ENCODE measurements at places on chromosomes 2 and 18. TPM values are rescaled to one million over a fixed set of nuclear protein-coding genes. Genes with fewer than 3 reads are reported as not detected.

SNED1 gene
- total RNA-seq, result 1.9 TPM

GRCh38 chr2:61426267-61426897 is 44.5 kb downstream of the USP34 start:
- peak overlapping the region; percentile 42 for H3K4me3 ChIP-seq
- DNase-seq, result peak; percentile 95
- H3K36me3 ChIP-seq, result no peaks in the 10 kb centered on the region

GRCh38 chr2:32946314-32947075 is at the start of gene LTBP1:
TSS of gene LTBP1 (plus strand) at chr2:32946953. CDS start at chr2:32947325, 372 bp downstream.
- peaks cover 35% of the 10 kb centered on the region for H3K4me1 ChIP-seq
- H3K27ac ChIP-seq, result peak within 1 kb of the TSS; percentile 52
- no peaks in the 10 kb centered on the region for H3K27me3 ChIP-seq
- H3K36me3 ChIP-seq, result no peaks in the 10 kb centered on the region
- H3K4me3 ChIP-seq, result peak within 1 kb of the TSS; percentile 80

GRCh38 chr2:215895330-215895729 is 118.0 kb downstream of the MREG start:
- H3K36me3 ChIP-seq, result no peaks in the 10 kb centered on the region
- no peaks in the 10 kb centered on the region for H3K27me3 ChIP-seq
- no peaks in the 10 kb centered on the region for H3K4me1 ChIP-seq
- no peak overlapping the region for H3K4me3 ChIP-seq

DNA sequence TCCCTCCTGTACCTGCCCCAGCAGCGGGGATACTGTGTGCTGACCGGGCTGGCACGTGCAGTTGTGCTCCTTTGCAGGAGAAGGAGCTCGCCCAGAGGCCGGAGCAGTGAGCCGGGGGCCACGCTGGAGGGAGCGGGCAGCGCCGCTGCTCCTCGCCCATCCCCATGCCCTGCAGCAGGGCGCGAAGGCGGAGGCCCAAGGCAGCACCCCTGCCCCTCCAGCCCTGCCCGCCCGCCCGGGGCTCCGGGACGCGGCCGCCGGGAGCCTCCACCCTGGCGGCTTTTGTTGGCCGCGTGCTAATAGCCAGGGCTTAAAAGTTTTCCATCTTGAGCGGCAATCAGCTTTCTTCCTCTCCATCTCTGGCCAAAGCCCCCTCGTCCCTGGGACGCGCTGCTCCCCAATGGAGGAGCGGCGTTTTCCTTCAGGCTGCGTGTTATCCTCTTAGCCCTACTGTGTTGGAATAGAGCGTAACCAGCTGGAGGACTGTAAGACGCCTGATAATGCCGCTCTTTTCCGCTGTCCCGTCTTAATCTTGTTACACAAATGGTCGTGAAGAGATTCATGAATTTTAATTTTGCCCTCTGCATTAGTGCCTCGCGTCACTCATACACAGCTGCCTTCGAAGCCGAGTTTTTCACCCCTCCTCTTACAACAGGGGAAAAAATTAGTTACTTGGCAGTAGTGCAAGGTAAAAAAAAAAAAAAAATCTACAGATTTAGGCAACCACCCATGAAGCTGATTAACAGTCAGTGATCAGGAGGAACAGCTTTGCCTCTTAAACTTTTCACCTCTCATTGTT is 172.9 kb upstream of the SIX3 start:
- no peak for DNase-seq
- H3K4me1 ChIP-seq, result 0 out of 2 replicates have a peak, but pooled peaks cover 6% of the 10 kb centered on the region
- no peaks in the 10 kb centered on the region for H3K36me3 ChIP-seq
- H3K27ac ChIP-seq, result no peak overlapping the region

CABYR gene
- total RNA-seq, result not detected

GRCh38 chr18:74430231-74430630 is 26.9 kb downstream of the DIPK1C start:
- H3K27me3 ChIP-seq, result no peaks in the 10 kb centered on the region
- H3K4me3 ChIP-seq, result no peak overlapping the region
- no peak for DNase-seq
- H3K36me3 ChIP-seq, result no peaks in the 10 kb centered on the region

LYPD6B gene
- total RNA-seq, result 0.43 TPM

GRCh38 chr2:232787806-232788205 is 11.4 kb upstream of the KCNJ13 start:
- H3K4me3 ChIP-seq, result no peak overlapping the region
- H3K36me3 ChIP-seq, result peaks cover 34% of the 10 kb centered on the region
- H3K27me3 ChIP-seq, result no peaks in the 10 kb centered on the region
- no peak overlapping the region for H3K27ac ChIP-seq
- no peak for DNase-seq

PLB1 gene
- total RNA-seq, result 0.11 TPM

SLC5A7 gene
- total RNA-seq, result not detected

GRCh38 chr2:29006092-29006979 is 25.2 kb downstream of the TOGARAM2 start:
- DNase-seq, result no peak
- no peaks in the 10 kb centered on the region for H3K4me1 ChIP-seq
- H3K4me3 ChIP-seq, result no peak overlapping the region
- H3K27ac ChIP-seq, result no peak overlapping the region

GRCh38 chr2:157414050-157414449 is 29.8 kb downstream of the CYTIP start:
- no peak overlapping the region for H3K4me3 ChIP-seq
- H3K27me3 ChIP-seq, result no peaks in the 10 kb centered on the region
- H3K4me1 ChIP-seq, result no peaks in the 10 kb centered on the region
- peaks cover 41% of the 10 kb centered on the region for H3K36me3 ChIP-seq

DNA sequence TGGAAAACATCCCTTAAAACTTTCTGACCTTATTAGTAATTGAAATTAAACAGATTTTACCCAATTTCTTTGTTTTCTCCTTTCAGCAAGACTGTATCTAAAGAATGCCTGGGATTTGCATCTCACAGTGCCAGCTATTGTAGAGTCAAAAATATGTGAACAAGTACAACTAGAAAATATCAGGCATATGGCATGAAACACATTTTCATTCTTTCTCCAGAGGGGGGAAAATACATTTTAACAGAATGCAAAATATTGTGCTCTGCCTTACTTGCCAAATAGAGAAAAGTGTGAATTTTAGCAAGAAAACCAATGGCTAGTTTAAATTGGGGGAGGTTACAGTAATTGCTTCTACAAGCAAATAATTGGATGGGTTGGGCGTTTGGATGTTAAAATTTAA is 366.6 kb upstream of the FIGN start:
- DNase-seq, result no peak
- no peaks in the 10 kb centered on the region for H3K36me3 ChIP-seq
- H3K27me3 ChIP-seq, result no peaks in the 10 kb centered on the region
- no peaks in the 10 kb centered on the region for H3K4me1 ChIP-seq
- H3K4me3 ChIP-seq, result no peak overlapping the region
- H3K27ac ChIP-seq, result no peak overlapping the region

GRCh38 chr2:145059914-145060313 is 540.0 kb upstream of the ZEB2 start:
- no peak overlapping the region for H3K27ac ChIP-seq
- no peaks in the 10 kb centered on the region for H3K4me1 ChIP-seq
- H3K4me3 ChIP-seq, result no peak overlapping the region
- H3K27me3 ChIP-seq, result no peaks in the 10 kb centered on the region
- H3K36me3 ChIP-seq, result no peaks in the 10 kb centered on the region

GRCh38 chr2:41909584-41909983 is 138.2 kb upstream of the PKDCC start:
- H3K36me3 ChIP-seq, result no peaks in the 10 kb centered on the region
- H3K4me1 ChIP-seq, result no peaks in the 10 kb centered on the region
- no peaks in the 10 kb centered on the region for H3K27me3 ChIP-seq
- H3K27ac ChIP-seq, result no peak overlapping the region
- DNase-seq, result no peak

GRCh38 chr2:141579071-141579470 is 551.7 kb downstream of the LRP1B start:
- no peak for DNase-seq
- H3K27me3 ChIP-seq, result no peaks in the 10 kb centered on the region
- no peaks in the 10 kb centered on the region for H3K36me3 ChIP-seq

GAL3ST2 gene
- not detected for total RNA-seq

DUSP2 gene
- 25.1 TPM for total RNA-seq

GRCh38 chr2:190855245-190855644 is 25.4 kb upstream of the GLS start:
- no peak overlapping the region for H3K4me3 ChIP-seq
- DNase-seq, result peak; percentile 11
- no peaks in the 10 kb centered on the region for H3K4me1 ChIP-seq
- H3K27ac ChIP-seq, result no peak overlapping the region
- no peaks in the 10 kb centered on the region for H3K27me3 ChIP-seq

FRZB gene
- not detected for total RNA-seq

DNA sequence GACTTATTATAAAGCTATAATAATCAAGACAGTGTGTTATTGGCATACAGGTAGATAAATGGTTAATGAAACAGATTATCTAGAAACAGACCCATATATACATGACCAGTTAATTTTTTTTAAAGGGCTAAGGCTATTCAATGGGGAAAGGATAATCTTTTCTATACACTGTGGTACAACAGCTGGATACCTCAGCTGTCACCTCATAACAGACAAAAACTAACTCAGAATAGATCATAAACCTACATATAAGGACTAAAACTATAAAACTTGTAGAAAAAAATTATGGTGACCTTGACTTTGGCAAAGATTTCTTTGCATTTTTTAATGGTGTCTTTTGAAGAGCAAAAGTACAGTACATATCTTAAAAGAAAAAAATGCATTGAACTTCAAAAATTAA is 30.2 kb downstream of the MAP3K2 start:
- H3K27ac ChIP-seq, result no peak overlapping the region
- peaks cover 7% of the 10 kb centered on the region for H3K4me1 ChIP-seq
- no peaks in the 10 kb centered on the region for H3K36me3 ChIP-seq
- no peaks in the 10 kb centered on the region for H3K27me3 ChIP-seq
- H3K4me3 ChIP-seq, result no peak overlapping the region

SH2D6 gene
- total RNA-seq, result 0.37 TPM

DNA sequence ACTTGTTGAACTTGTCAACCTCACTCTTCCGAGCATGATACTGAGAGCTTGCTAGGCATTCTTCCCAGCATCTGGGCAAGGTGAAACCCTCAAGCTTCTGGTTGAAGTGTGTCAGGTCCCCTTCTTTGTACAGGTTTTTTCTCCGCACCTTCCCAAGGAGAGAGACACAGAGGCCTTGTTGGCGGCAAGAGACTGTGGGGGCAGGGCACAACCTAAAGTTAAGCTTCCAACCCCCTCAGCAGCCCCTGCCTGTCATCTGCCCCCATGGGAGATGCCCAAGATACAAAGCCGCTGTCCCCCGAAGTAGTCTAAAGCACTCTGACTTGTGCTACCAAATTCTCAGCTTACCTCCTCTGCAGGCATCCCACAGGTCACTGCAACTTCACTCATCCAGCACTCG is 64.9 kb downstream of the XDH start:
- no peak overlapping the region for H3K27ac ChIP-seq
- H3K4me1 ChIP-seq, result no peaks in the 10 kb centered on the region
- no peak overlapping the region for H3K4me3 ChIP-seq

DNA sequence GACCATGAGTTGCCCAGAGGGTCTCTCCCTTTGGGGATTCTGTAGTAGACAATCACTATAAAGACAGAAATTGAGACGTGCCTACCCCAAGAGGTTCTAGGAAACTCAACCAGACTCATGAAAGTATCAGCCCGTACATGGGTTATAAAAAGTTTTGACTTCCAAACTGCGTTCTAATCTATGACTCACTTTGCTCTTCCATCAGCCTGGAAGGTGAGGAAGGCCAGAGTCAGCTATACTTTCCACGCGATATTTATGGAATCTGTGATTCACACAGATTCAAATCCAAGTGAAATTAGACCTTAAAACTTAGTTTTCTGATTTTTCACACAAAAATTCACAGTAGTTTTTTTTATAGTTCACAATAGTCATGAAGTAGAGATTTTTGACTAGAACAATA is 7.7 kb upstream of the LYPD1 start:
- H3K4me3 ChIP-seq, result no peak overlapping the region
- H3K27me3 ChIP-seq, result no peaks in the 10 kb centered on the region
- DNase-seq, result no peak
- no peaks in the 10 kb centered on the region for H3K36me3 ChIP-seq

- no peaks in the 10 kb centered on the region for H3K36me3 ChIP-seq
- H3K27me3 ChIP-seq, result no peaks in the 10 kb centered on the region
- peaks cover 18% of the 10 kb centered on the region for H3K4me1 ChIP-seq
- H3K4me3 ChIP-seq, result no peak overlapping the region
Measured at GRCh38 chr2:12320991-12321641, 395.6 kb upstream of the TRIB2 start.

GRCh38 chr2:203787979-203788378 is 79.6 kb upstream of the CTLA4 start:
- H3K4me3 ChIP-seq, result no peak overlapping the region
- no peaks in the 10 kb centered on the region for H3K27me3 ChIP-seq

DNA sequence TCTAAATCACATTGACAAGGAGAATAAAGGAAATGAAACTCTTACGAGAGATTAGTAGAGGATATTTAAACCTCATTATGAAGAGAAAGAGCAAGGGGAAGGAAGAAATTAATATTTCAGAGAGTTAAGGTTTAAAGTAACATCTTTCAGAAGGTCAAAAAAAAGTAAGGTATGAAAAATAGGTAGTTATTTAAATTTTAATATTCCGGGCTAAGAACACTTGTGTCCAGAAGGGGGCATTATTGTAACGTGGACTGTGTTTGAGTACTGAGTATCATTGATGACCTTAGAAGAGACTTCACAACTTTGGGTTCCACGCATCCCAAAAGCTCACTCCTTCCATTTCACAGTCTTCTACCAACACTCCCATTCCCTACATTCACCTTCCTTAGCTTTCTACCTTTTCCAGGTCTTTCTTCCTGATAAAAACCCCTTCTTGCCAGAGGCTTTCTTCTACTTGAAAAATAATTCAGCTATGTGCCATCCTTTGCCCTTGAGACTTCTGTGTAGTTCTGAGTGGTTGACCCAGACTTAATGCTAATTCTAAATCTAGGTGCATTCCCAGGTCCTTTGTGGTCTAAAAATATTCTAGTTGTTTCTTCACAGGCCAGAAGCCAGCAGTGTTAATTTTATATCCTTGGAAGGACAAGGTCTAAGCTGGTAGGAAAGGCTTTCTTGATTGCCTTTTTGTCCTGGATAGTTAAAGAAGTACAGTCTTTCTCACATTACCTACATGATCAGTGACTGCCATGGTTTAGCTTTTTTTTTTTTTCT is 16.5 kb downstream of the DYNC1I2 start:
- peak overlapping the region; percentile 28 for H3K27ac ChIP-seq
- H3K4me3 ChIP-seq, result no peak overlapping the region
- H3K27me3 ChIP-seq, result no peaks in the 10 kb centered on the region
- no peaks in the 10 kb centered on the region for H3K36me3 ChIP-seq
- DNase-seq, result peak; percentile 84
- peaks cover 39% of the 10 kb centered on the region for H3K4me1 ChIP-seq

GRCh38 chr18:36688020-36688965 is 140.5 kb downstream of the TPGS2 start:
- no peak overlapping the region for H3K4me3 ChIP-seq
- H3K4me1 ChIP-seq, result peaks cover 49% of the 10 kb centered on the region
- H3K36me3 ChIP-seq, result 0 out of 2 replicates have a peak, but pooled peaks cover 3% of the 10 kb centered on the region
- DNase-seq, result peak; percentile 94

Data from Karpas-422 (cell line).